ENCODE measurements at places on chromosomes 7 and 10.

DNA sequence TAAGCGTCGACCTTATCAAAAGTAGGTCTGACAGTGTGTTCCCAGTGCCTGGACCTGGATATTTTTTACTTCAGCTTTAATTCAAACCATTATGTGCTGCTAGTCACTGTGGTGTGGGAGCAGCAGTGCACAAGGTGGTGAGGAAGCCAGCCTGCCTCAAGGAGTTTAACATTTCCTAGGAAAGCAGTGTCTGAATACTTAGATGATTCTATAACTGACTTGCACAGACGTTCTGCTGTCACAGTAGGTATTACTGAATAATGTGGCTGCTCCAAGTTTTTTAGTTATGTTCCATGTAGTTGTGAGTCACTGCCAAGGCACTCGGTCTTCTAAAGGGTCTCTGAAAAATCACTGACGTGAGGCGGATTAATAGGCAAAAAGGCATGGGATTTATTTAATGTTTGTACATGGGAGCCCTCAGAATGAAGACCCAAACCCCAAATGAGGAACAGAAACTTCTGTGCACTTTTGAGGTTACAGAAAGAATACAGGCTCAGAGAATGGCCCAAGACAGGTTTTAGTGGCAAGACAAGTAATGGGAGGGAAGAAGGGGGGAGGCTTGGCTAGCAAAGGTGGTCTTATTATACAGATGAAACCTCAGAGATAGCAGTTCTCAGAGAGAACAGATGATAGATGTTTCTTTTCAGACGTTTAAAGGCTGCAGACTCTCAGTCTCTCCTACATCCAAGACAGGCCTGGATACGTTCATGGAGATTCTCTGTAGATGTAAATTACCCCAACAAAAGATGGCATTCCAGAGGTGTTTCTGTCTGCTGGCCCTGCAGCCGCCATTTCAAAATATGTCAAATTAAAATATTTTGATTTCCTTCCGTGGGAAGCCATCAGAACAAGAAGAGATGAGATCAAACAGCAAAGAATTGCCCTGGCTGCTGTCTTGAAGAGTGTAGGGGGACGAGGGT lies 209.3 kb downstream of the SDK1 start:
- DNase-seq: no peak

GRCh38 chr10:23359692-23360380 lies 15.2 kb upstream of the C10orf67 start:
- DNase-seq: no peak

DNA sequence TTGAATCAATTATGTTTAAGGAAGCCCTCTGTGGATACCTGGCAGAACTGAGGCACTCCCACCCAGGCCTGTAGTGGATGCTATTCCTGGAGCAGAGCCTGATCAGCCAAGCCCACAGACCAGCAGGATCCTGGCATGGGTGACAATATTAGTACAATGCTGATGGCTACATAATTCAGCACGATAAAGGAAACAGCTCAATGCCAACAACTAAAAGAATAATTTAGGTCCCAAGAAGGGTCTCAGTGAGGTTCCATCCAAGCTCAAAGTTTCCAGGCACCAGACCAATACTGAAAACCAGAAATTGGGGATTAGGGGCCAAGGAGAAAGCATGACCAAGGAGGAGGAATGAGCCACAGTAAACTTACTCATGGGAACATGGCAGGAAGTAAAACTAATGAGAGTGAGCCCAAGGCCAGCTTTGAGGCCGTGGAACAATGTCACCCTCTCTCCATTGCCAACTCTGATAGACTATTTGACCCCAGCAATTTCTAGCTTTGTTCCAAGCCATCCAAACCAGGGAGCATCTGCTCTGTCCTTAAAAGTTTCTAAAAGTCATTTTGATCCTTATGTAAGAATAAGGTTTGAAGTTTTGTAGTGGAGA lies 1082.4 kb downstream of the KCNMA1 start:
- DNase-seq: no peak

DNA sequence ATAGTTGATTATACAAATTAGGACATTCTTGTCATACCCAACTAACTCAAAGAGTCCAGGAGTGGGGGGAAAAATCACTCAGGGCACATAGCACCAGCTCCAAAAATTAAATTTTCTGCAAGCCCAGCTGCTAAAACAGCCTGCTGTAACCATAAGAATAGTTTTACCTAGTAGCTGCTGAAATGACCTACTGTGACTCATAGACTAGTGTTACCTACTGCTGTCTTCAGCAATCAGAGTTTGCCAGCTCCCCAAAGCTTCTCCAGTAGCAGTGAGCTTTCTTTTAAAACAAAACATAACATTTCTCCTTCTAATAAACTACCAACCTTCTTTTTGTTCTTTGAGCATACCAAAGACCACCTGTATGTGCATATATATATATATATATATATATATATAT lies 4.2 kb upstream of the ARHGAP12 start:
- no peak for DNase-seq

GRCh38 chr10:114544045-114544659 lies 113.9 kb downstream of the ABLIM1 start:
- DNase-seq: peak; percentile 51

Data from stimulated activated CD4-positive, alpha-beta T cell treated with anti-CD3 and anti-CD28 coated beads, Interleukin-4, amount 100 ng/mL, for 48 hours (primary cell).